ENCODE measurements at places on chromosomes 11 and 22.

- no peak for DNase-seq
Measured at GRCh38 chr11:110081462-110082376, 11.5 kb upstream of the ZC3H12C start.

GRCh38 chr11:79043726-79044125, 397.1 kb downstream of the TENM4 start:
- DNase-seq, result no peak

DNA sequence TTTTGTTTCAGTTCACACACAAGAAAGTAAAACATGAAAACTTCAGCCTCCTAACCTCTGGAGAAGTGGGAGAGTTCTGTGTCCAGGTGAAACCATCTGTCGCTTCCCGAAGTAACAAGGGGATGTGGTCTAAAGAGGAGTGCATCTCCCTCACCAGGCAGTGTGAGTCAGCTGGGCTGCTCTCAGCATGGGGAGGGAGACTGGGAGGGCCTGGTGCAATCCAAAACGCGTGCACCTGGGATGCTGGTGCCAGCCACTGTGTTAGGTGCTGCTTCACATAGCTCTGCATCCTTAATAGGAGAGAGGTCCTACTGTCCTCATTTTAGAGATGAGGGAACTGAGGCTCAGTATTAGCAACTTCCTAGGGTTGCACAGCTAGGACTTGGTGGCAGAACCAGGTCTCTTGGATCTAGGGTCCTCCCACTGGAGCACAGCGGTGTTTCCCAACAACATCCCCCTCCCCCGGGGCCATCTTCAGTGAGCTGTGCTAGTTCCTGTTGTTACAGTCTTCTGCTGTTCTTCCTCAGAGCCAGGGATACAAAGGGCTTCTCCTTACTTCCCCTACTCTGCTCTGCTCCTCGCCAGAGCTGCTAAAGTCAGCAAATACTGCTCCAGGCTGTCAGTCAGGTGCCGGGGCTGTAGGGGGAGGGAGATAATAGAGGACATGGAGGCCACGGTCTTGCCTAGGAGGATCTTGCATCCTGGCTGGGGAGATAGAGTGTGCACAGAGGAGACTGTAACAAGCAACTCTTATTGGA, 8.0 kb downstream of the IL10RA start:
- no peak for DNase-seq

DNA sequence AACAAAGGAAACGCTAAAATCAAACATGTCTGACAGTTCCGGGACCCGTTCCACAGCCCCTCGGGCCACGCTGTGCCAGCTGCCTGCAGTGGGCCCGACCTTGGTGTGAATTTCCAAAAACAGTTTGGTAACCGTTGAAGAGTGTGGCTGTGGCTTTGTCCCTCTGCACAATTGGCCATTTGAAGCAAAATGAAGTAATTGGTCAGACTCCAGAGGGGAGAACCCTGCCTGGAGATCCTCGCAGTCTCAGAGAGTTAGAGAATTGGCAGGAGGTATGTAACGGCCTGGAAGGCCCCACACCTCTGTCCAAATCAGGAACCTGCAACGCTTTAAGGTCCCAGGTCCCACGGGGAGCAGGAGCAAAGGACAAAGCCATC, 26.3 kb downstream of the TRMU start:
- no peak for DNase-seq

- DNase-seq, result no peak
Measured at GRCh38 chr11:132312161-132312560, 941.7 kb downstream of the NTM start.

DNA sequence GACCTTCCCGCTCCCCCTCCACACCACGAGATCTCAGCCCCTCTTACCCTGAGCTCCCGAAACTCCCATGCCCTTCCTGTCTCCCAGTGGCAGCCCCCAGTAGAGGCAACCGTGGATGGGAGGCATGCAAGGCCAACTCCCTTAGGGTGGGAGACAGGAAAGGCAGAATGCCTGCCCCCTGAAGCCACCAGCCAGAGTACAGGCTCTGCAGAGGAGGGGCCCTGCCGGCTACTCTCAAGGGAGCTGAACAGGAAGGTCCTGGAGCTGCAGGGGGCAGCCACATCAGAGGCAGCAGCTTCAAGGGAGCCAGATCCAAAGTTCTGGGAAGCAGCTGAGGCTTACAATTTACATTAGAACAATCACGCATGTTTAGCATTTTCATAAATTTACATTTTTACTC, 38.3 kb downstream of the PDE2A start:
- DNase-seq, result no peak
